Stimulated activated CD4-positive, alpha-beta T cell treated with anti-CD3 and anti-CD28 coated beads, Interleukin-4, amount 100 ng/mL, for 1 hour (primary cell): ENCODE measurements at places on chromosomes 1 and 21.

DNA sequence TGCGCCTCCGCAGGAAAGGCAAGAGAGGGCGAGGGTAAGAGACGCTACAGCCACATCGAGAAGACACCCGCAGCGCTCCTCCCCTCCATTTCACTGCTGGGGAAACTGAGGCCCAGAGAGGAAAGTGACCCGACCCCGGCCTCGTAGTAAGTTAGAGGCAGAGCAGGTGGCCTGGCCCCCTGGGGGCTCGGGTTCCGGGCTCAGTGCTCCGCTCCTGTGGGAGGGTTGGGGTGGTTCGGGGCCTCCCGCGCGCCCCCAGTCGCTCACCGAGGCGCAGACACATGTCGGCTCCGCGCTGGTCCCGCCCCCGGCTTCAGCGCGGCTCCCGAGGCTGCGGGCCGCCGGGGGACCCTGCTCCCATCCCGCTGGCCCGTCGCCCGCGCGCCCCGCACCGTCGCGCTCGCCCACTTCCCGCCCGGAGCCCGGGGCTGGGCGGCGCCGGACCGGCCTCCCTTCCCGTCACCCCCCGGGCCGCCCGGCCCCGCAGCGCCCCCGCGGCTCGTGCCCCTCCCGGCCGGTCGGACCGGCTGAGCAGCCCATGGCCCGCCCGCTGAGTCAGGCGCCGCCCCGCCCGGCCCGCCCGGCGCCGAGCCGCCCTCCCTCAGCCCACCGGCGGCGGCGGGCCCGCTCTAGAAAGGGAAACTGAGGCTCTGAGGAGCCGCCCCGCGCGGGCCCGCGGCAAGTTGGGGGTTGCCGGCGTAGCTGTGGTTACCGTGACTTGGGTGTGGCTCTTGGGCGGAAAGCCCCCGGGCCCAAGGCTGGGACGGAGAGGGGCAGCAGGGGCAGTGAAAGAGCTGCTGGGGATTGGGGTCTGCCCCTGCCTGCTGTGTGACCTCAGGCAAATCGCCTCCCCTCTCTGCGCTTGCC, at the start of gene TMEM54:
Gene TMEM54 (minus strand): TSS at position 434 of the 867 bp plus-strand sequence. CDS start 151 bp downstream, at position 283.
- DNase-seq: peak; percentile 18

- DNase-seq: no peak
These were observed 21.9 kb upstream of the LSM10 start for GRCh38 chr1:36419569-36419968.

DNA sequence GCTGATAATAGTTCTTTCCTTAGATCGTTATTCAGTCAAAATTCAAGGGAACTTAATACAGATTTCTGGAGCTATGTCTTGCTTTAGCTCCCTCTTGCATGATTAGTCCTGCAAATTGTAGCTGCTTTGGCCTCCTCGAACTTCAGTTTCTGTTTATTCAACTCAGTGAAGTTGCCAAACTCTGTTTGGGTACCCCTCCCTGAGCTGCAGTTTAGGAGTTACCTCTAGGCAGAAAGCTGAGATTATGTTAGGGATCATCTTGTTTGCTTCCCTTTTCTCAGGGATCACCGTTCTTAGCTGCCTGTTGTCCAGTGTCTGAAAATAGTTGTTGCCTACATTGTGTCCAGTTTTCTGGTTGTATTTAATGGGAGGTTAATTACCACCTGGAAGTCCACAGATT, 43.5 kb downstream of the SNX27 start:
- no peak for DNase-seq

DNA sequence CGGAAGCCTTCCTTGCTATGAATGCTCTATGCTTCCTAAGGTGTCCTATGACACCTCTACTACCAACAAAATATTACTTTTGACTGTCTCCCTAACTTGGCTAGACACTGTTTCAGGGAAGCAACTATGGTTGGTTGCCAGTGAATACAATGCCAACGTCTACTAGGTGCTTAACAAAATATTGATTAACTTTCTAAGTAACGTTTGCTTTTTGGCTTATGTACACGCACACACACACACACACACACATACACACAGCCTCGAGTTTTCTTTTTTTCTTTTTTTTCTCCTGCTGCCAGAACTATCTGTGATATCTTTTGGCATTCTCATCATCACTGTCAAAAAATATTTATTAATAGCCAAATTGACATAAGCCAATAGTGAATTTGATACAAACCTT, 864.0 kb downstream of the PLA2G4A start:
- DNase-seq: no peak

DNA sequence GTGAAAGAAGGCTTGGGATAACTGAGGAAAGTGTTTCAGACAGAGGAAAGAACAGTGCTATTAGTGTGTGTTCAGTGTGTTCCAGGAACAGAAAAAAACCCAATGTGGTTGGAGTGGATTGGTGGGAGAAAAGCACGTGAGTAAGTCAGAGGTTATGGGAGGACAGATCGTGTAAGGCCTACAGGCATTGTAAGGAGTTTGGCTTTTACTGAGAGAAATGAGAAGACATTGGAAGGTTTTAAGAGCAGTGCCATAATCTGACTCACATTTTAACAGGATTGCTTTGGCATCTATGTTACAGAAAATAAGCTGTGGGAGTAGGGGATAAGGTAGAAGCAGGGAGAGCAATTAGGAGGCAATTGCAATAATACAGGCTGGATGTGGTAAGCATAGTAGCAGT, 4.8 kb downstream of the ARPC5 start:
- no peak for DNase-seq

- DNase-seq: no peak
These were observed 29.8 kb upstream of the HHAT start for GRCh38 chr1:210298936-210299335.

- no peak for DNase-seq
These were observed 10.6 kb downstream of the S100A6 start for GRCh38 chr1:153525088-153525728.

DNA sequence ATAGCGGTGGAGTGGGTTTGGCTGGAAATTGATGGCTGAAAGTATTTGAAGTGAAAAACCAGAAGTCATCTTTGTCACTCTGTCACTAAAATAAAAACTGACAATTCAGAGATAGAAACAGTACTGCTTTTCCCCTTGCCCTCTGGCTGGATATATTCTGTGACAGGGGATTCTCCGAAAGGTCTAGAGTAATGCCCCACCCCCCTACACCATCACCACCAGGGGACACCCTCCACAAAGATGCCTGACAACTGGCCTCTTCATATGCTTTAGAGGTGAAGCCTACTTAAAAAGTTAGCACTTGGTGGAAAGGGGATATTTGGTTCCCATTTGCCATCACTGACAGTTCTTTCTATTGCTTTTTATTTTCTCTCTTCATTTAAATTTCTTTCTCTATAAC, 73.5 kb downstream of the SGIP1 start:
- DNase-seq: no peak

- no peak for DNase-seq
These were observed 119.8 kb downstream of the HLCS start for GRCh38 chr21:36846631-36847030.

DNA sequence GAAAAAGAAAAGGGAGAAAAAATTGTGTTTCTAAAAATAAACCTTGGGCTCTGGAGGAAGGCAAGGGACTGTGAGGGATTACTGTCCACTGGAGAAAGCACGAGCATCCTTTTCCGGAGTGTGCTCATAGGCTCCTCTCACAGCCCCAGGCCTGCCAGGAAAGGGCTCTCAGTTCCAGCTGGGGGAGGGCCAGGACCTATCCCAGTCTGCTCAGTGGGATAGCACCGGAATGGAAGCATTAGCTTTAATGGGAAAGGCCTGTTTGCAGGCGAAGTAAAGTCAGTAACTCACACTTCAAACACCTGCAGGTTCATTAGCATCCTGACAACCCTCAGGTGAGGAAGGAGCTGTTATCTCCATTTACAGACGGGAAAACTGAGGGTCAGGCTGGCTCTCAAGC, 113.9 kb upstream of the USP24 start:
- DNase-seq: no peak

DNA sequence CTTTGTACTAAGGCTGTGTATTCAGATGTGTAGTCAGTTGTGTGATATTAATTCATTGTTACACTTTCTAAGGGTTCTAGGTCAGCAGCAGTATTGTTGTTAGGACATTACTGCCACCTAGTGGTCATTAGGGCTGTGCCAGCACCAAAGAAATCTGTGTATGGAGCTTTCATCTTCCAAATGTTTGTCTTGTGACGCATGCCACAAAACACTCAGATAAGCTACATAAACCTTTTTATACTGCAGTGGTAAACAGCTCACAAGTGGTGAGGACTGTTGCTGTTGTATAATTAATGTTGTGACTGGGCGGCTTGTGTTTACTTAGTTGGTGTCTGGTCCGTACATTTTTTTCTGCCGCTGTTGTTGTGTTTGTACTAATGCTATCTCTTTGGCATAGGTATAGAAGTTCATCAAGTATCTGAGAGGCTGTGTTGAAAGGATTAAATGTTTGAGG, 51.7 kb downstream of the S1PR1 start:
- DNase-seq: peak; percentile 49

DNA sequence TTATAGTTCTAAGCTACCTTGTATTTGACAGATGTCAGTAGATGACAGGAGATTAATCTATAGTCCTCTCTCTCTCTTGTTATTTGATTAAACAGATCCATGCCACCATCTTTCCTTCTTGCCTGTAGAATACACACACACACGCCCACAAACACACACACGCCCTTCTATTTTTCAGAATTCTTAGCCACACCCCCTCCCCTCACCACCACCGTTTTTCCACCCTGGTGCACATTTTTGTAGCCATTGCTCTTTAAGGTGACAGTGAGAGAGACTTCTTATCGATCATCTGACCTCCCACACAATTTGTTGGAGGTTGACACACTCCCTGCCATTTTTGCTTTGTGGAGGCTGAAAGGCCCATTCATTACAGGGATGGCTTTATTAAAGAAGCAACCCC, 123.2 kb downstream of the NTNG1 start:
- no peak for DNase-seq

DNA sequence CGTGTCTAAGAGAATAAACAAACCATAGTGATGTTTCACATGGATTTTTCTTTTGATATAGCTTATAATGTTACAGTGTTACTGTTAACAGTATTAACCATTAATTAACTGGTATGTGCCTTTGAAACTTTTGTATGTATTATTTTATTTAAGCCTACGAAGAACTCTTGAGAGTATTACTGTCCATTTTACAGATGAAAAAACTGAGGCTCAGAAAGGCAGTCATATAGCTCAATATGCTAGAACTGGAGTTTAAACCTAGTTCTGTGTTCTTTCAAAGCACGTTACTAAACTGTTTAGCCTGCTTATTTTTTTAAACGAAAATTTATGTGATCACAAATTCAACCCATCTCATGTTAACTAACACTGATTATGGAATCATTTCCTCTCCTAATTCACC, 83.5 kb downstream of the POU2F1 start:
- DNase-seq: no peak

- no peak for DNase-seq
These were observed 20.6 kb downstream of the QSOX1 start for GRCh38 chr1:180175291-180175690.

GRCh38 chr1:173267453-173267945, 60.4 kb upstream of the TNFSF4 start:
- DNase-seq: no peak

DNA sequence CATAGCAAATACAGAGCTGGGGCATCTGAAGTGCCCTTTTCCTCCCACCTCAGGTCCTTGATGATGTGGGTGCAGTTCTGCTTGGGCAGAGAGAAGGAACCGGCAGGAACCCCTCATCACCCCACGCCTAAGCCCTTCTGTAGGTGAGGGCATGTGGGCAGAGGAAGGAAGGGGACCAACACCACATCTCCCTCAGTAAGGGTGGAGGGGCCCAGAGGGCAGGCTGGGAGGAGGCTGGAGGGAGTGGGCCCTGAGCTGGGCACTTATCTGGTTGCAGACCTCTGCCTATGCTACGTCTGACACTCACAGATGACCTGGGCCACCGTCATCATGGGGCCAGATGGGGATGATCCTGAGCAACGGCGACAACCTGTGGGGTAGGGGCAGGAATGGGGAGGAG, 11.0 kb downstream of the ZNF687 start:
- no peak for DNase-seq
